NCI-H1417 (cell line): ENCODE measurements at places on chromosomes 13 and 19.

DNA sequence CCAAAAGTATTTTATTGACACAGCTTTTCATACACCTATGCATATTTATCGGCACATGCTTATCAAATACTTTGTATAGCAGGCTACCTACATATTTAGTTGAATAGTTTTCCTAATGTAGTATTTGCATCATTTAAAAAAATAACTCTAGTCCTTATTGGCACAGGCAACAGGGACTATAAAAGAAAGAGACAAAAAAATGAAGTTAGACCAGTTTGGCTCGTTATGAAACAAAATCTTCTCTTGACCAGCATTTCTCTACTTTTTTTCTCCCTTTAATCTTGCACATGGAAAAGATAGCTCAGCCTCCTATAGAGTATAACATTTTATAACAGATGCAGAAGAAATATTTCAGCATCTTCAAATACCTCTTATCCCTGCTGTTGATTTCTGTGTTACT is 794.8 kb upstream of the MIR17HG start:
- DNase-seq = no peak

GRCh38 chr19:15532779-15533521 is 24.6 kb downstream of the CYP4F22 start:
- peak; percentile 23 for DNase-seq

DNA sequence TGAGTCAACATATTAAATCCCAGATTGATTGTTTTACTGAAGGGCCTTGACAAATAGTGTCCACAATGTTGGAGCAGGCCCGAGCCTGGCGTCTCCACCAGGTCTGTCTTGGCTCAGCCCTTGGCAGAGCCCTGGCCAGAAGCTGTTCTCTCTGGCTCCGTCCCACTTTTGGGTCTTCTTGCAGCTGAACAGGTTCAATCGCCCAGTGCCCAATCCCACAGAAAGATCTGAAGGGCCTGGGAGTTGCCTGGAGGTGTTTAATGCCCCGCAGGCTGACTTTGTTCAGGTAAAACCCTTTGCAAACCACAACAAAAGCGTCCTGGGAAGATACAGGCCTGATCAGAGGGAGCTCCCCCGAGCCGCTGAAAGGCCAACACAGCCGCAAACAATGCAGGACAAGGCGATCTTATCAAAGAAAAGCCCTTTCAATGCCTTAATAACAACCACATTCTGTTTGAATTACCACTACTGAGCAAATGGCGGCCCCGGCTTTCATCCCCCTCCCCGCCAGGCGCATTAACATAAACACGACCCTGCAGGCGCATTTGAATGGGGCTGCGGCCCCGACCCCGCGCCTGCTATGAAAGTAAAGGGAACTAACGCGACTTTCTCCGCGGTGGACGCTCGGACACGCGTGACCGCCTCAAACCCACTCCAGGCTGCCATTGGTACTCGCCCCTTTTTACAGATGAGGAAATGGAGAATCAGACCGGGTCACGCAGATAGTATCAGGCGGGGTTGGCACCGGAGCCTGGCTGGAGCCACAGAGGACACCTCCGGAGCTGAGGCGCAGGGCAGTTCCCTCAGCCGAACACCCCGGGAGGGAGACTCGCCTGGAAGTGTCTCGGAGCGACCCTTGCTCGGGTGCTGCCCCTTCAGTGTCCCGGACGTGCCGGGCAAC is 3.1 kb downstream of the CDX2 start:
- DNase-seq = no peak

DNA sequence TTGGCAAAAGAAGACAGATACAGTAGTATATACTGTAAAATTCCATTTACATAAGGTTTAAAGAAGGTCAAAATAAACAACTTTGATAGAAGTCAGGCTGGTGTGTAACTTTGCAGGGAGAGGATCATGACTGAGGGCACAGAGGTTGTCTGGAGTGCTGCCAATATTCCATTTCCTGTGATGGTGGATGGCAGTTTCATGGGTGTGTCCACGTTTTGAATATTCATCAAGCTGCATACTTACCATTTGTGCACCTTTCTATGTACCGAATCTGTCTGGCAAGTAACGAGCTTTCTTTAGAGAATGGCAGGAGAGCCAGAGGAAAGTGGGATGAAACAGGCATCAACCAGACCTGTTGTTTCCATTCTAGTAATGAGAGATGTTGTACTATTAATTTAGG is 420.5 kb upstream of the HTR2A start:
- no peak for DNase-seq

DNA sequence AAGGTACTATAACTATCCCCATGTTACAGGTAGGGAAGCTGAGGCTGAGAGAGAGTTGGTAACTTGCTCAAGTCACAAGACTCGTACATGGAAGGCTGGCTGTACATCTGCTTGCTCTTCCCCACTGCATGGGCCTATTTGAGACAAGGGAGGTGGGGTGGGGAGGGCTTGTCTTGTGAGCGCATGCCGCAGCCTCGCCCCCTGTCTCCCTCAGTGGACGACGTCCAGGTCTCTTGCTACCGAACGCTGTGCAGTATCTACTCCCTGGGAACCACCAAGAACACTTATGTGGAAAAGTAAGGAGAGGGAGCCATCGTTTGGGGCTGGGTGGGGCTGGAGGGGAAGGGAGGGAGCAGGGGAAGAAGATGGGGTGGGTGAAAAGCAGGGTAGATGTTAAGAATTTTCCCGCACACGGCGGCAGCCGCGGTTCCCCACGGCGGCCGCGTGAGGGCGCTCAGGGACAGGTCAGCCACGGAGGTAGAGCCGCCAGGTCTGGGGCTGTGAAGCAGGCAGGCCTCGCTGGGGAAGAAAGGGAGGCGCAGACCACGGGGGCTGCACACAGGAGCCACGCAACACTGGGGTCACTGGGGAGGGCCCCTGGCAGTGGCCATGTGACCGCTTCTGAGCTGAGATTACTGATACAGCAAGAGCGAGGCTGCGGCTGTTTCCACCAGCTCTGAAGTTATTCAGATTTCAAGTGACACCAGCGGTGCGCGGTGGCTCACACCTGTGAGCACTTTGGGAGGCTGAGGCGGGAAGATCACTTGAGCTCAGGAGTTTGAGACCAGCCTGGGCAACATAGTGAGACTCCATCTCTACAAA is 81.5 kb downstream of the RYR1 start:
- peak; percentile 68 for DNase-seq

DNA sequence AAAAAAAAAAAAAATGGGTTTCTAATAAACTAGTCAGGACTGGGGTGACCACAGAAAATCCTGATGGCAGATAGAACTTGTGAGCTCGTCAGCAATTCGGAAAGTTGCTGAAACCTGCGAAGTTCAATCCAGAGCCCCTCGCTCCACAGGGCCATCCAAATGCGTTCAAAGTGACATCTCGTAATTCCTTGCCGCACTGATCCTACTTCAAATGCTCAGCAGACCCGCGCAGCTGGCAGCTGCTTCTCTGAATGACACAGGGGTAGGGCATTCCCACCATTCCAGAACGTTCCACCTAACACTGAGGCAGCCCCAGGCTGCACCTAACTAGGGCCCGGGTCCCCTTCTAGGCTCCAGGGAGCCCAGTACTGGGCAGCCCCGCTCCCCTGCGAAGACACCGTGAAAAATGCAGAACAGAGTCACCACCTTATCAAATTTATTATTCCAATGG is 4.8 kb upstream of the DAPK3 start:
- DNase-seq = no peak
